ENCODE measurements at places on chromosomes 4 and X.

- DNase-seq = no peak
These were observed 129.6 kb downstream of the DHRSX start for GRCh38 chrX:2371026-2371711.

DNA sequence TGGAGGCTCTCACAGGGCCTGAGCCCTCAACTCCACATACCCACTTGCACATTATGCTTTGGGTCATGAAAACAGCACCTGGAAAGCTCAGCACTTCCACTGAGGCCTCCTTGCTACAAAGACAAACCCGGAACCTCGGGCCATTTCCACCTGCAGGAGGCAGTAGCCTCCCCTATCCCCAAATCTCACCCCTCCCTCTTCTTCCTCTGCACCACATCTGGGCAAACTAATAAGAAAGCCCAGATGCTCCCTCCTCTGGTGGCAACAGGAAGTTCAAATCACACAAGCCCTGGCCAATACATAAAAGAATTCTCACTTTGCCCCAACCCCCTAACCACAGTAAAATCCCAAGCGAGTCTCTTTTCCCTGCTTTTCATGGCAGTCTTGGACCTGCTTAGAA, 136.4 kb downstream of the MAPK10 start:
- no peak for DNase-seq

DNA sequence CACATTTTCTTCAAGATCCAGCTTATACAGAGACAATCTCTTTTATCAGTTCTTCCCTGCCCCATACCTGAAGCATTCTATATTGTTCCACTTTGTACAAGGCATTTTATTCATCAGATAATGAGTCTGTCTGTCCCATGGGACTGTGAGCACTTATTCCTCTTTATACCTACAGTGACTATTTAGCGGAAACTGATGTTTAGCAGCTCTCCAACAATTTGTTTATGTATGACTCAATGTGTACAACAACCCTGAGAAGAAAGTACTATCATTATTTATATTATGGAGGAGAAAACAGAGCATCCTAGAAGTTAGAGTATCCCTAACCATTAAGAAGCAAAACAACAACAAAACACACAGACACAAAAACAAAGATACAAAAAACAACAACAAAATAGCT, 306.5 kb downstream of the PRDM5 start:
- DNase-seq = no peak

- DNase-seq = no peak
These were observed 63.4 kb downstream of the FHDC1 start for GRCh38 chr4:152999346-153000075.

DNA sequence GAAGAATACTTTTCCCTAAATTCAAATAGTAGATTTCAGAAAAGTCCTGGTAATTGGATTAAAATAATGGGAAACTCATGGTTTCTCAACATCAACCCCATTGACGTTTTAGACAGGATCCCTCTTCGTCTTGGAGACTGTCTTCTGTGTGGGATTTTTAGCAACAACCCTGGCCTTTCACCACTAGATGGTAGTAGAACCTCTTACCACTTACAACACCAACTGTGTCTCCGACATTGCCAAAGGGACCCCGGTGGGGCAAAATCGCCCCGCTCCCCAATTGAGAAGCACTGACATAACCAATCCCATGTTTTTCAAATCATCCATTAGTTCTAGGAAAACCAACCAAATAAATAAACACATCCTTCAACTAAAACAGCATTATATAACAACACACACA, 16.9 kb upstream of the ANOS1 start:
- no peak for DNase-seq

DNA sequence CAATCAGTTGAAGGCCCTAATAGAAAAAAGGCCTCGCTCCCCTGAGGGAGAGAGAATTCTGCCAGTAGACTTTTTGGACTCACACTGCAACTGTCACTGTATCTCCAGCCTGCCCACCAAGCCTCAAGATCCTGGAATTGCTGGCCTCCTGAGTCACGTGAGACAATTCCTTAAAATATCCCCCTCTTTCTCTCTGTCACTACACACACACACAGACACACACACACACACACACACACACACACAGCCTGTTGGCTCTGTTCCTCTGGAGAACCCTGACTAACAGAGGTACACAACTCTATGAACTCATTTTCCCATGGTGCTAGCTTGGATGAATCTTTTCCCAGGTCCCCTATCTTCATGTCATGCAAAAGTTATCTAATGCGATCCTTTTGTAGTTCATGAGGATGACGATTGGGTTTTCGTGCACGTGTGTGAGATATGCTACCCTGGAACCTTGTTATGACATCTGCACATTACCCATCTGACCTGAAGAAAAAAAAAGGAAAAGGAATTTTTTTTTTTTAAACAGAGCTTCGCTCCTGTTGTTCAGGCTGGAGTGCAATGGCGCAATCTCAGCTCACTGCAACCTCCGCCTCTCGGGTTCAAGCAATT, 13.7 kb downstream of the CLRN2 start:
- DNase-seq = no peak

DNA sequence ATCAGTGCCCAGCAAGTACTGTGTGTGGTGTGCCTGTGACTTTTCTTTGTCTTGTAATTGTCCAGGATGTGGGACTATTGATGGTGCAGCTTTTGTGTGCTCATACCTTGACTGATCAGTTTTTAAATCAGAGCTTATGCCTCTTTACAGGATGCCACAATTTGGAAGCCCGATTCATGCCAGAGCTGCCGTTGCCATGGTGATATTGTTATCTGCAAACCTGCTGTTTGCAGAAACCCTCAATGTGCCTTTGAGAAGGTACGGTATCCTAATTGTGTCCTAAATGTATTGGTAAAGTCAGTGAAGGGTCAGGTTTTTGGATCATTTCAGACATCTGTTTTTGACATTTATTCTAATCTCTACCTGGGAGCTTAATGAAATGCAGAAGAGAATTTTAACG, 180.2 kb downstream of the FRAS1 start:
- no peak for DNase-seq

DNA sequence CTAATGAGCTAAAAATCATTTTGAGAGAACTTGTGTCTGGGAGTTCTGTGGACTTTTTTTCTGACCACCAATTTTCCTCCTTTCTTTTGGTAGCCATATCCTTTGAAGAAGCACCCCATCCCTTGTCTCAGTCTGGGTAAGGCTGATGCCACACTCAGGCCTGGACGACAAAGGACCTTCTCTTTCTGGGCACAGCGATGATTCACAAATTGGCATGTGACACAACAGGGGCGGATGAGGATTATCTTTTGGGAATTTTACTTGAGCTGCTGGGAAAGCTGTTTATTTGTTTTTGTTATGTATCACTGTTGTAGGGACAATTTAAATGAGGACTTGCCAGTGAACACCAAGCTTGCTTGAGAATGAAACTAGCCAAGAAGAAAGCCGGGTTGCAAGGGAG, 233.4 kb upstream of the HAND2 start:
- no peak for DNase-seq

GRCh38 chr4:38185406-38186144, 225.4 kb downstream of the PTTG2 start:
- DNase-seq = no peak

- DNase-seq = no peak
These were observed 51.3 kb downstream of the UGT8 start for GRCh38 chr4:114649908-114650307.

DNA sequence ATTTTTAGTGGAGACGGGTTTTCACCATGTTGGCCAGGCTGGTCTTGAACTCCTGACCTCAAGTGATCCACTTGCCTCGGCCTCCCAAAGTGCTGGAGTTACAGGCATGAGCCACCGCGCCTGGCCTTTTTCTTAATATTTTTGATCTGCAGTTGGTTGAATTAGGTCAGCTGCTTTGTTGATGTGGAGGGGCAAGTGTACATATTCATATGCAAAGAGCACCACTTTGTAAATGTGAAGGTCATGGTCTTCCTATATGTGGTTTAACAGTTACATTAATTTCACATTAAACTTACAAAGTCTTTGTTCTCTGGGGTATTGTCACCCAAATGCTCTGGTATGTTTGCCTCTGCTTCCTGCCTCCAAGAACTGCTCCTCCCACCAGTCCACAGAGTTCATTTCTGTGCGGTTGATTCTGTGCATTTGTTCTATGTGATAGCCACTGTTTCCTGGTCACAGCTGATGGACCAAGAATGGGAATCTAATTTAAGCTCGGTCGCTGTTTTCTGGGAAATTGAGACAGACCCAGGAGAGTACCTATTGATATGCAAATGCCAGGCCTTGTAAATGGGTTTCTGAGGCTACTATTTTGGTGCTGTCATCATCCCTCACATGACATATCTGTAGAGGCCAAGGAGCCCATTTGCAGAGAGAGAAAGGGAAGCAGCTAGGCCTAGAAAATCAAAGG, 26.9 kb upstream of the HPSE start:
- no peak for DNase-seq

DNA sequence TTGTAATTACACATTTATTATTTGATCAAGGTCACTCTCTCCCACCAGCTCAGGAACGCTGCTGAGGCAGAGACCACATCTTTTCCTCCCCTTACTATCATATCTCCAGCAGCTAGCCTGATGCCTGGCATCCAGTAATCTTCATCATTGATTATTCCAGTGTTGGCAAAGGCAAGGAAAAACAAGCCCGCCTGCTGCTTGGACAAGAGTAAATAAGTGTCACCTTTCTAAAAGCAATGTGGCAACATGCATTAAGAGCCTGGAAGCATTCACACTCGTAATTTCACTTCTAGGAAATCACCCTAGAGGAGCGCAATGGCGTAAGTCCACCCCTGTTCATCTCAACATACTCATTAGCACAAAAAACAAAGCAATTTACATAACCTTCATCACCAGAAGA, 54.8 kb downstream of the APLN start:
- no peak for DNase-seq

DNA sequence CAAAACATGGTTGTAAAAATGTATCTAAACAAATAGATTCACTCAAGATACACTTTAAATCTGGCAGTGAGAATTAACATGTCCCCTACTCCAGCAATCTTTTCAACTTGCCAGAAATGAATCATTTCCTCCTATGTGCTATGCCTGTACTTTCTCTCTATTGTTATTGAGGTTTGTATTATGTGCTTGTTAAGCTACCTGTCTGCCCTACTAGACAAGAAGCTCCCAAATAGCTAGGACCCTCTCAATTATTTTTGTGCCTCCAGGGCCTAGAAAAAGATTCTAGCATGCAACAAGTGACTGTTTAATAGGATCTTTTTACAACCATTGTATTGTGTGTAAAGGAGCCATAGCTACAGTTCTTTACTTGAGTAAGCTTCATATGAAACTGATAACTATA, 3.5 kb upstream of the SAP30 start:
- DNase-seq = no peak

DNA sequence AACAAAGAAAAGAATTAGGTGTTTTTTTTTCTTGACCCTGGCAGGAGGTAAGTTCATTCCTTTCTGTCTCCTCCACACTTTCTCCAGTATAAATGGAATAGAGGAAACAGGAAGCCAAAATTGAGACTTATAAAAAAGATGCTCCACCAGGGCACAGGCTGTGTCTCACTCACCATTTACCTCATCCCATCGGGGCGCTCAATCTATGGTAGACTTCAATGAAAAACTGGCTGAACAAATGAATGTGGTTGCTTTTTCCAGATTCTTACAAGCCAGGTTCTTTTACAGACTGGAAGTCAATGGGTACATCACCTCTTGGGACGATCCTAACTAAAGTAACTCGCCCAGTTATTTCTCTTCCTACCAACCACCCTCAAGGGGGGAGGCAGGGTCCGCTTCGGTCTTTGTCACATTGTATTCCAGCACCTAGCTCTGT, 685 bp downstream of the COMMD8 start:
- no peak for DNase-seq

- no peak for DNase-seq
These were observed 31.5 kb downstream of the ELF2 start for GRCh38 chr4:139145552-139145932.

- DNase-seq = no peak
These were observed 3.4 kb downstream of the OGT start for GRCh38 chrX:71536285-71536684.

- no peak for DNase-seq
These were observed 35.3 kb upstream of the SCRG1 start for GRCh38 chr4:173434231-173434630.

DNA sequence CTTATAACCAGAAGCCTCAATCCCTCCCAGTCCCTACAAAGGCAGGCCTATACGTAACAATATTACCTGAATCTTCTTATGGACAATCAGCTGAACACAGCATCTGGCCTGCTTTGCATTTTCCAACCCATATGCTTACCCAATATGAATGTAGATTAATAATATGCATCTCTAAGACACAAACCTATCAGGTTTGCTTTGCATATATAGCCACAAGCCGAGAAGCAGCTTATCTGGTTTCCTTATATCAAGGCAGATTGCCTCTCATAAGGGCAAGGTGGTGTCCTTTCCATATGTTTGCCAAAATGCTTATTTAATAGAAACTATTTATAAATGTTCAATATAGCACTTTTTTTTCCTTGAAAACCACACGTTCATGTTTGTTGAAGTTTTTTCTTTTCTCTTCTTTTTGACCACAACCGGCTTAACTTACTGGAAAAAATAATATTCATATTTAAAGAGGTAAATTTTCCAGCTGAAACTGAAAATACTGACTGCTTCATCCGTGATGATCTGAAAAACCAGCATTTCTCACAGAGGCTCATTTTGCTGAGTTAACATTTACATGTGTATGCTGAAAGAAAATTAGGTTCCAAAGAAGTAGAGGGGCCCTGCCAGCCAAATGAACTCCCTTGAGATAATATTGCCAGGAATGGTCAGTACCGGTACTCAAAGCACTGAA, 3.8 kb downstream of the IL21 start:
- DNase-seq = no peak

GRCh38 chr4:142350871-142351270, 495.2 kb downstream of the INPP4B start:
- no peak for DNase-seq

DNA sequence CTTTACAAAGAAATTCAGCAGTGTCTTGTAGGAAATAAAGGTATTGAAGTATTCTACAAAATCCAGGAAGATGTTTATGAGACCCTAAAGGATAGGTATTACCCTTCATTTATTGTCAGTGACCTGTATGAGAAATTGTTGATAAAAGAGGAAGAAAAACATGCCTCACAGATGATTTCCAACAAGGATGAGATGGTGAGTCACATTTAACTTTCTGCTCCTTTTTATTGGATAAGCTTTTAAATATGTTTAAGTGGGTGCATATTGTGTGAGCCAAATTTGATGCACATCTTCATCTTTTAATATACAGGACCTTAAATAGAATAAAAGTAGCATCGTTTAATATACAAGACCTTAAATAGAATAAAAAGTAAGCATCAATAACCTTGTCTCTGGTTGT, 72.1 kb downstream of the LRP2BP start:
- DNase-seq = no peak

DNA sequence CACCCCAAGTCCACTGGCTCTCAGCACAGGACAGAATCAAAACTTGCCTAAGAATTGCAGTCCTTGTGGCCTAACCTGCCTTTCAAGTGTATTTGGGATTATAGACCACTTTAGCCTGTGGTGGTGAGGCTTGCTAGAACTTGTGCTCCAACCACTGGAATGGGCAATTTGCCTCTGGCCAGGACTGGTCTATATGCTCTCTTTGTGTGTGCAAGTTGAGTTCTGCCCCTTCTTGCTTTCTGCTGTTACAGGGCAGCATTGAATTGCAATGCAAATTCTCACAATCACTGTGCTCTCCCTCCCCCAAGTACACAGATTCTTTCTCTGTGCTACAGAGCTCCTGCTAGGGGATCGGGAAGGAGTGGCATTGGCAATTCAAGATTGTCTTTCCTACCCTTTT, 233.6 kb upstream of the DIPK2B start:
- no peak for DNase-seq
